ENCODE measurements at places on chromosomes 5 and 9. TPM values are rescaled to one million over a fixed set of nuclear protein-coding genes. Genes with fewer than 3 reads are reported as not detected.

STKLD1 gene
- total RNA-seq, result 0.28 TPM

CLIC3 gene
- total RNA-seq, result 0.28 TPM

LCN12 gene
- total RNA-seq, result not detected

OMD gene
- not detected for total RNA-seq

DNA sequence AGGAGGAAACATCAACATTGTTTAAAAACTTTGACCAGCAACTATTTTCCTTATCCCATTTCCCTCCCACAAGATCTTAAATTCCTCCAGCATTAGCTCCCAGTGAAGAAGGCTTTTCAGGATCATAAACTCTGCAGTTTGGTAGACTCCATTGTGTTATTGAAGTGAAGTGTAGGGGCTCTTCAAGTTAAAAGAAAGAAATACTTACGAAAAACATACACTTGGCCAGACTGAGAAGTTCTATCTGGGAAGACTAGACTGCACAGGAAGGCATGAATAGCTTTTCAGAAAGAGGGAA lies 22.3 kb downstream of the LIFR start:
- H3K36me3 ChIP-seq, result no peaks in the 10 kb centered on the region
- H3K4me3 ChIP-seq, result no peak overlapping the region
- H3K27ac ChIP-seq, result no peak overlapping the region
- DNase-seq, result no peak
- no peaks in the 10 kb centered on the region for H3K4me1 ChIP-seq

DNA sequence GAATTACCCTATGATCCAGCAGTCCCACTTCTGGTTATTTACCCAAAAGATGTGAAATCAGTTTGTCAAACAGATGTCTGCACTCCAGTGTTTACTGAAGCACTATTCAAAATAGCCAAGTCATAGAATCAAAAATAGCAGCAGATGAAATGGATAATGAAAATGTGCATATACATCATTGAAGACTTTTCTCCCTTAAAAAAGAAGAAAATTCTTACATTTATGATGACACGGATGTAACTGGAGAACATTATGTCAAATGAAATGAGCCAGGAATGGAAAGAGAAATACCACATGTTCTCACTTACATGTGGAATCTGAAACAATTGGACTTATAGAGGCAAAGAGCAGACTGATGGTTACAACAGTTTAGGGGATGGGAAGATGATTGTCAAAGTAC lies 21.5 kb upstream of the PLEKHG4B start:
- DNase-seq, result no peak
- no peaks in the 10 kb centered on the region for H3K36me3 ChIP-seq
- H3K27ac ChIP-seq, result no peak overlapping the region

GRCh38 chr9:272251-273213 lies 57.9 kb downstream of the DOCK8 start:
- H3K4me3 ChIP-seq, result no peak overlapping the region
- no peaks in the 10 kb centered on the region for H3K27me3 ChIP-seq
- H3K4me1 ChIP-seq, result no peaks in the 10 kb centered on the region
- no peaks in the 10 kb centered on the region for H3K36me3 ChIP-seq
- no peak for DNase-seq
- H3K27ac ChIP-seq, result no peak overlapping the region

GRCh38 chr5:28301712-28302111 lies 1263.3 kb upstream of the CDH9 start:
- H3K27ac ChIP-seq, result no peak overlapping the region
- peak; percentile 0 for DNase-seq
- H3K4me1 ChIP-seq, result no peaks in the 10 kb centered on the region
- no peak overlapping the region for H3K4me3 ChIP-seq

GRCh38 chr5:112637343-112637742 lies 100.3 kb upstream of the APC start:
- DNase-seq, result no peak
- no peak overlapping the region for H3K4me3 ChIP-seq
- H3K4me1 ChIP-seq, result no peaks in the 10 kb centered on the region
- H3K36me3 ChIP-seq, result no peaks in the 10 kb centered on the region
- H3K27me3 ChIP-seq, result peaks cover 2% of the 10 kb centered on the region

- no peak overlapping the region for H3K27ac ChIP-seq
- no peaks in the 10 kb centered on the region for H3K27me3 ChIP-seq
- H3K4me3 ChIP-seq, result no peak overlapping the region
- H3K36me3 ChIP-seq, result no peaks in the 10 kb centered on the region
These were observed 181.5 kb downstream of the IRX2 start for GRCh38 chr5:2569774-2570542.

DNA sequence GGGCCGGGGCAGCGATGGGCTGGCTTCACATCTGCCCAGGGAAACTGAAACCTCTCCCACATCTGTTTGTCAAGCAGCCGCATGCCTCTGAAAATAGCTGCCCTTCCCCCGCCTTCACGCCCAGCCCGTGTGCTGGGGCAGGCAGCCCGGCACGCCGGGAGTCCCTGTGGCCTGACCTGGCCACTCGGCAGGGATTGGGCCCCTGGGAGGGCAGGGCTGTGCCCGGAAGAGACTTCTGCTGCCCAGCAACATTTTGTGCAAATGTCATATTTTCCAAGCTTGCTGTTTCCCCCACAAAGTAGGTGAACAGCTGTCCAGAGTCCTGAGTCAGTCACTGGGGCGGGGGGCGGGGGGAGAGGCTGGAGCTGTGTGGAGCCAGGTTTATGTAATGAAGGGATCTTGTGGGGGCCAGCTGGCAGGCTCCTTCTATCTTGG lies 8.2 kb downstream of the COL27A1 start:
- DNase-seq, result peak; percentile 60
- peaks cover 20% of the 10 kb centered on the region for H3K4me1 ChIP-seq

DNA sequence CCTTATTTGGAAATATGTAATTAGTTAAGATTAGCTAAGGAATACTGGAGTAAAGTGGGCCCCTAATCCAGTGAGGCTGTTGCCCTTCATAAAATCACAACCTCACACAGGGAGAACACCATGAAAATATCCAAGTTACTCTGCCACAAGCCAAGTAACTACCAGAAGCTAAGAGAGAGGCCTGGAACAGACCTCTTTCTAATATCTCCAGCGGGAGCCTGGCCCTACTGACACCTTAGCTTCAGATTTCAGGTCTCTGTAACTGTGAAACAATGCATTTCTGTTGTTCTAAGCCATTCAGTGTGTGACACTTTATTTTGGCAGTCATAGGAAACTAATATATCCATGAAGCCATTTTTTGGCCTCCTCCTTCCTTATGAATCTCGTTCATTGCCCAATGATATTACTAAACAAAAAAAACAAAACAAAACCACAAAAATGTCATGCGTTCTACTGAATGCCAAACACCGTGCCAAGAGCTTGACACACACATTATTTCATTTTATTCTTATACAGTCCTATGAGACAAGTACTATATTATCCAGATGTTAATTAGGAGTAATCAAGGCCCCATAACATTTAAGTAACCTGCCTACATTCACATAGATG lies 699.0 kb downstream of the MAT2B start:
- no peak overlapping the region for H3K4me3 ChIP-seq
- no peaks in the 10 kb centered on the region for H3K27me3 ChIP-seq
- H3K27ac ChIP-seq, result peak overlapping the region; percentile 59
- DNase-seq, result peak; percentile 75

DNA sequence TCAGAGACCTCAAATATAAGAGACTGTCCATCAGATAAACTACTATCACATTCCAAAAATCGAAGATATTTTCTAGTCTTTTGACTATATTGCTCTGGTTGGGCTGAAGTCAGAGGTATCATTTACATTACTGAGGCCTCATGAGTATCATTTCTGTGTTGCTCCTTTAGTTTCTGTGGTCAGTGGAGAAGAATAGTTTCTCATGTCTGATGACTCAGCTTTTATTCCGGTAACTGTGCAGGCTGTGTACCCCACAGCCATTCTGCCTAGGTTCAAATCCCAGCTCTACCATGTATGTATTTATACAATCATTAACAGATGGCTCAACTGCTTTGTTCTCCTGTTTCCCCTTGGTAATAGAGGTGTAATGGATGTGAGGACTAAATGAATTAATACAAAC lies 179.3 kb downstream of the ALDH1A1 start:
- DNase-seq, result no peak
- no peak overlapping the region for H3K27ac ChIP-seq
- H3K4me3 ChIP-seq, result no peak overlapping the region
- H3K36me3 ChIP-seq, result no peaks in the 10 kb centered on the region

- no peak overlapping the region for H3K27ac ChIP-seq
- DNase-seq, result no peak
- no peak overlapping the region for H3K4me3 ChIP-seq
- no peaks in the 10 kb centered on the region for H3K36me3 ChIP-seq
- no peaks in the 10 kb centered on the region for H3K27me3 ChIP-seq
These were observed 478.5 kb upstream of the KIF2A start for GRCh38 chr5:61827445-61827975.

DNA sequence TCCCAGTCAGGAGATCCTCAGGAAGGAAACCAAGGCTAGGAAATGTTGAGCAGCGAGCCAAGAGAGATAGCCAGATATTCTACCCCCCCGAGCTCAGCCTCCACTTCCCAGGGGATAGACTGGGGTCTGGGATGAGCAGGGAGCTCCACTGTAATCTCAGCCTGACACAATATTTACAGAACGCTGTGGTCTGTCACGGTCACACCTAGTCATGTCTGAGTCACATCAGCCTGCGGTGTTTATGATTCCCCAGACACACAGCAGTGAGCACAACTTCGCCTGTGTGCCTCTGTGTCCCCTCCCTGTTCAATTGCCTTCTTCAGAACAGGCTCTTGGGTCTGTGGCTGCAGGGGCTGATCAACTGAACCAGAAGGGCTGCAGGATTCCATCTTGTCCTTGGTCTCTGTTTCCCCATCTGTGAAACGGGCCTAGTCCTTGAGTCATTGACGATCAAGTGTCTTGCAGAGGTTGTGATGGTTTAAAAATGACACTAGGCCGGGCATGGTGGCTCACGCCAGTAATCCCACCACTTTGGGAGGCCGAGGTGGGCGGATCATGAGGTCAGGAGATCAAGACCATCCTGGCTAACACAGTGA lies 8.6 kb upstream of the PRRX2 start:
- peak overlapping the region; percentile 9 for H3K27ac ChIP-seq
- H3K4me1 ChIP-seq, result peaks cover 19% of the 10 kb centered on the region

GRCh38 chr9:107243742-107244141 lies 39.3 kb upstream of the RAD23B start:
- H3K27me3 ChIP-seq, result no peaks in the 10 kb centered on the region
- H3K36me3 ChIP-seq, result no peaks in the 10 kb centered on the region
- peaks cover 16% of the 10 kb centered on the region for H3K4me1 ChIP-seq
- peak; percentile 83 for DNase-seq
- no peak overlapping the region for H3K27ac ChIP-seq
- H3K4me3 ChIP-seq, result no peak overlapping the region

- no peak overlapping the region for H3K27ac ChIP-seq
- H3K4me1 ChIP-seq, result no peaks in the 10 kb centered on the region
- no peak for DNase-seq
- H3K36me3 ChIP-seq, result no peaks in the 10 kb centered on the region
- no peak overlapping the region for H3K4me3 ChIP-seq
- H3K27me3 ChIP-seq, result no peaks in the 10 kb centered on the region
These were observed 218.4 kb downstream of the MED10 start for GRCh38 chr5:6159832-6160430.

DNA sequence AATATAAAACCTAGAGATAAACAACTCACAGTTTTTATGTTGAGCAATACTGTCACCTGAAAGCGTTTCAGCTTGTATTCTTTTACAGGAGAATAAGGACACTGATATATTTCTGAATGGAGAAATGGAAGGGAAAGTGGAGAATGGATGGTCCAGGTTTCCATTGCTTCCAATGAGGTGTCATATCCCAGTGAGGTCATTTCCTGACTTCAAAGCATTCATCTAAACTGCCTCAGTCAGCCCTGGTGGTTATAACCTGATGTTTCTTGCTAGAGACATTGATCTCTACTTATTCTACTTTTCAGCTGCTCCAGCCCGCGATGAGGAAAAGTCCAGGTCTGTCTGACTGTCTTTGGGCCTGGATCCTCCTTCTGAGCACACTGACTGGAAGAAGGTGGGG lies 2.6 kb downstream of the GABRA1 start:
- H3K4me1 ChIP-seq, result no peaks in the 10 kb centered on the region
- no peaks in the 10 kb centered on the region for H3K36me3 ChIP-seq
- no peaks in the 10 kb centered on the region for H3K27me3 ChIP-seq
- DNase-seq, result no peak
- no peak overlapping the region for H3K27ac ChIP-seq

DNA sequence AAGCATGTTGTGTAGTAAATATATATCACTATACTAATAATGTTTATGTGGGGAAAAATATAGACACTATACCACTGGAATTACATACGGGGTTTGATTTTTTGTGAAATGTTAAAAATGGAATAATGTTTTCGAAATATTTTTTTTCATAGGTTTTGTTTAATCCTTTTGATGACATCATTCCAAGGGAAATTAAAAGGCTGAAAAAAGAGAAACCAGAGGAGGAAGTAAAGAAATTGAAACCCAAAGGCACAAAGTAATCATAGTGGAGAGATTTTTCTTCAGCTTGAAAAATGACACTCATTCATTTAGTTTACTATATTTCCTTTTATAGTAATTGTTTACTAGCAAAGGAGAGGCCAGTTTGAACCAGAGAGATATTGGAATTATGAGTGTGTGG lies 17.6 kb downstream of the CWC27 start:
- no peak overlapping the region for H3K4me3 ChIP-seq
- H3K27ac ChIP-seq, result no peak overlapping the region
- no peaks in the 10 kb centered on the region for H3K4me1 ChIP-seq
- H3K36me3 ChIP-seq, result 0 out of 2 replicates have a peak, but pooled peaks cover 3% of the 10 kb centered on the region
- H3K27me3 ChIP-seq, result no peaks in the 10 kb centered on the region

DNA sequence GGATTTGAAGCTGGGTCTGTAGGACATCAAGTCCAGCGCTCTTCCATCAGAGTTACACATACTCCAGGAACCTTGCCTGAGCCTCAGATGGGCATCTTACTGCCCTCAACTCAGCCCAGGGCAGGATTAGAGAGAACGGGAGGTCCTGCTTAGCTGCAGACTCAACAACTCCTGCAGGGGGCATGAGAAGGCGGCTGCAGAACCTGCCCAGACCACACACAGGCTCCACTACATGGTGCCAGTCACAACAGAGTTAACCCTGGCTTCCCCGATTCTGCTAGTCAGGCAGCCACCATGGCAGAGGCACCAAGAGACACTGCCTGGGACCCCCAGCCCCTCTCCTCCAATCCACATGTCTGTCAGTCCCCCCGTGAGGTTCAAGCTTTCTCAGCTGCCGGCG lies 23.9 kb upstream of the CPLX2 start:
- H3K27me3 ChIP-seq, result peaks cover 1% of the 10 kb centered on the region
- DNase-seq, result peak; percentile 19
- H3K27ac ChIP-seq, result no peak overlapping the region
- H3K4me3 ChIP-seq, result no peak overlapping the region
- no peaks in the 10 kb centered on the region for H3K36me3 ChIP-seq

DNA sequence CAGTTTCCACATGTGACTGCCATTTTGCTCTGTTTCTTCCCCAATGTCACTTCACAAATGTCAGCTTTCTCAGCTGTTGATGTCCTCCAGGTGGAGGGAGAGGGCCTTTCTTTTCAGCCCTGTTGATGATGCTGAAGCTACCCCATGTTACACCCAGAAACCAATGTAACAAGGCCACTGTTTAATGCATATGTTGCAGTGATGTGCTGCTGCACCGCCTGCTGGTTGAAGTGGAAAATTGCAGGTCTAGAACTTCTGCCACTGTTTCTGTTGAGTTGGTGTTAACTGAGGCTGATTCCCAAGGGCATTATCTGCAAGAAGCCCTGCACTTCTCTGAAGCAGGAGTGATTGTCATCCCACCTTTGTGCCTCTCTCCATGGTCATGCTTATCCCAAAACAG lies 428.4 kb downstream of the KDM4C start:
- H3K27ac ChIP-seq, result no peak overlapping the region
- H3K4me1 ChIP-seq, result peaks cover 2% of the 10 kb centered on the region
- peak; percentile 37 for DNase-seq
- no peaks in the 10 kb centered on the region for H3K36me3 ChIP-seq

GRCh38 chr9:26357803-26358344 lies 534.7 kb downstream of the CAAP1 start:
- DNase-seq, result no peak
- H3K4me1 ChIP-seq, result no peaks in the 10 kb centered on the region
- no peaks in the 10 kb centered on the region for H3K27me3 ChIP-seq
- no peak overlapping the region for H3K27ac ChIP-seq
- H3K36me3 ChIP-seq, result no peaks in the 10 kb centered on the region
